ENCODE measurements at places on chromosomes 13 and 19. TPM values are rescaled to one million over a fixed set of nuclear protein-coding genes. Genes with fewer than 3 reads are reported as not detected.

DNA sequence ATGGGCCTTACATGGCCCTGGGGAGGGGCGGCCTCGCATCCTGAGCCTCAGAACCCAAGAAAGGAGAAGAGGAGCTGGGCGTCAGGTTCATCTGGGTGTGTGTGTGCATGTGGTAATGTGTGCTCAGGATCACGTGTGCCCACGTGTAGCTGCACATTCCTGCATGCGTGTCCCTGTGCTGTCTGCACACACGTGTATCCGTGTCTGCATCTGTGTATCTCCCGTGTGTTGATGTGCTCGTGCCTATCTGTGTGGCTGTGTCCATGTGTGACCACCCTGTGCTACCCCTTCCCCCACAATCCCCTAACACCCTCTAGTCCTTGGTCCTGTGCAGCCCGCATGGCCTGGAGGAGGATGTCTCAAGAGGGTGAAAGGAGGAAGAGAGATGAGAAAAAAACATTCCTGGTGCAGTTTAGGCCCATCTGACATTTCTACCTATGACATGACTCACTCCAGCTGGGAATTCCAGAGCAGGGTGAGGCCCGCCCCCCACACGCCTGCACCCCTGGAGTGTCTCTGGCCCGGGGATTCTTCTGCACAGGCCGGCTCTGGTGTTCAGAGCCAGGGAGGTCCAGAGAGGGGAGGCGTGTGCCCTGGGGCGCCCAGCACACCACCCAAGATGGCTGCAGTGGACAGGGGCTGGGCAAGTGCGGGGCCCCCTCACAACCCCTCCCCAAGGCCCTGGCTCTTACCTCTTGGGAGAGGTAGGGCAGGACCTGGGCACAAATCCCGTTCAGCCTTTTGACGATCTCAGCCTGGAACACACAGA lies 7.1 kb downstream of the TLE5 start:
- DNase-seq = no peak

DNA sequence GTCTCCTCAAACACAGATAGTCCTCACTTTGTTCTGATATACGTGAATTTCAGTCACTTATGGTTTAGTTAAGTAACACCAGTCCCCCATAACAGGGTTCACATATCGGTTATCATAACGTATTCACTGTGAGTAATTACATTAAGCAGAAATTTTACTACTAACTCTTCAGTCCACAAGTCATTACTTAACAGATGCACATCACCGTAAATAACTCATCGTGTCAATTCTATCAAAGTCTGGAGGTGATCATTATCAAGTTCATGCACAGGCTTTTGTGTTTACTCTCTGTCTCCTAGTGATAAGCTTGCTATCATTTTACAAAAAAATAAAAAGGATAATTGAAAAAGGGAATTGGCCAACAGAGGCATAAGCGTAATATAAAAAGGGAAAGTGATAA lies 287.4 kb upstream of the ATXN8OS start:
- DNase-seq = no peak

DNA sequence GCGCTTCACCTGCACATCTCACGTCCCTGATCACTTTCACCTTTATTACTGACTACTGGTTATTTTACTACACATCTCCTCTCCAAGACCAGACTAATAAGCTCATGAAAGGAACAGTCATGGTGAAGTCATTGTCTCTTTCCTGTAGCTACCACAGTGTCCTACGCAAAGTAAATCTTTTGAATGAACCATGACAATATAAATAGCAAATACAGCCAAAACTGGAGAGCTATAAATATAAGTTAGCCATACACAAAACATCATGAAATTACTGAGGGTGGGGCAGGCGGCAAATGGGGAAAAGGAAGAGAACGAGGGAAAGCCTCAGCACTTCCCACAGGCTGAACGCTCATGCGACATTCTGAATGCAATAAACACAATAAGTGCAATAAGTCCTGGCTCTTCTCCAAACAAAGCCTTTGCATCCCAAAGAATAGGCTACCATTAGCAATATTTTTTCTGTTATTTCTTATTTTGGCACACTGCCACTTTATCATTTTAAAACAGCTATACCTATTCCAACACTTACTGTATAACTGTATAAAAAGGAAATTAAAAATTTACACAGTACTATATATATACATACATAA lies 62.5 kb downstream of the TUBGCP3 start:
- no peak for DNase-seq

TIMM44 gene
- 73.8 TPM for total RNA-seq

FUT1 gene
- total RNA-seq = 0.17 TPM

RUVBL2 gene
- total RNA-seq = 23.4 TPM

DNA sequence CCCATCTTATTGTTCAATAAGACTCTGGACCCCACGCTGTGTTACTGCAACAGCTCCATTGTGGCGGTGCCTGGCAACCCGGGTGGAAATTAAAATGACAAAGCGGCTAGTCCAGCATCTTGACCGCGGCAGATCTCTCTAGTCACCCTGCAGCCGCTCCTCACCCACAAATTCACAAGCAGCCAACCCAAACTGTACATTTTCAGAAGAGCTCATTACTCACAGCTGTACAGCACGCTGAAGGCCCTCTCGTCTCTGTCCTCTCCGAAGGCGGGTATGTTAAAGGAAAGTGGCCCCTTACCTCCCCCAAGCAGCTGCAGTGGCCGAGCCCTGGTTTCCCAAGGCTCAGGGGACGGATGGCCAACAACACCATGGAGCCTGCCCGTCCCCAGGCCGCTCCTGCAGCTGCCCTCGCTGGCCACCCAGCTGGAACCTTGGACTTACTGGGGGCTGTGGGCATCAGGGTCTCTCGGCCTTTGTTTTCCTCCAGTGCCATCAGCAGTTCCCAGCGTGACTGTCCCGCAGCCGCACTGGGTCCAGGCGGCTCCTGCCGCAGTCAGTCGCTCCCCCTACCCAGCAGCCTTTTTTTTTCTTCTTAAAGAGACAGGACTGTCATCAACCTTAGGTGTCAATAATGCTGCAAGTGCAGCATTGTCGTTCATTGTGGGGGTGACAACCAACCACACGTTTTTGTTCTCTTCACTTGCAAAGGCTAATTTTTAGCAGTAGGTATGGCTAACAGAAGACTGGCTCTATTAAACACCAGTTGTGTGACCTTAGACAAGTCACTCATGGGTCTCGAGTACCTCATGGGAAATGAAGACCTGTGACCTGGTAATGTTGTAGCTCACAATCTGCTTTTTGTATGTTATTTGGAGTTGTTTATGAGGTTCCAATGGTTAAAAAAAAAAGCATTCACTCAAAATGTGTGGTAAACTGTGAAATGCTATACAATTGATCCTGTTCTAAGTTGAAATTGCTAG lies at the start of gene SACS:
SACS (minus strand) TSS at position 532 of the 983 bp plus-strand sequence. CDS start 22,463 bp downstream, outside the sequence.
- no peak for DNase-seq

- DNase-seq = no peak
Measured at GRCh38 chr19:32876236-32876918, 6.8 kb upstream of the SLC7A9 start.

PSG3 gene
- not detected for total RNA-seq

GRCh38 chr19:37817180-37817981 lies 38.0 kb upstream of the ZNF573 start:
- DNase-seq = no peak

GRCh38 chr19:13993590-13994300 lies 12.4 kb downstream of the RFX1 start:
- DNase-seq = no peak

DNA sequence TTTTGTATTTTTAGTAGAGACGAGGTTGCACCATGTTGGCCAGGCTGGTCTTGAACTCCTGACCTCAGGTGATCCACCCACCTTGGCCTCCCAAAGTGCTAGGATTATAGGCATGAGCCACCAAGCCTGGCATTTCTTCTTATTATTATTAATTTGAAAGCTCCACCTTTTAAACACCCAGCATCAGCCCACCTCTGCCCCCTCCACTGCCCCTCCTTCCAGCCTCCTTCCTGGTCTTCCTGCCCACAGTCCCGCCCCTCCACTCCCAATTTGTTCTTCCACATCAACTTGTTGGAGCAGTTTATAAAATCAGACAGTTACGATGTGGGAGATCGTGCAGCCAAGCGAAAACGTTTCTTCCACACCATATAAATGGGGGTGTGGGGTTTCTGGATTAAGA lies 7.8 kb upstream of the CLIP3 start:
- DNase-seq = no peak

GRCh38 chr13:109817591-109818535 lies 31.5 kb upstream of the IRS2 start:
- DNase-seq = no peak

- no peak for DNase-seq
Measured at GRCh38 chr13:24502533-24503378, 9.8 kb downstream of the PARP4 start.

GRCh38 chr19:37905946-37906868 lies at the start of gene WDR87:
Gene WDR87, minus strand, starts transcription at chr19:37906594. Its CDS starts 8,355 bp downstream, at chr19:37898239.
- peak; percentile 26 for DNase-seq

DNA sequence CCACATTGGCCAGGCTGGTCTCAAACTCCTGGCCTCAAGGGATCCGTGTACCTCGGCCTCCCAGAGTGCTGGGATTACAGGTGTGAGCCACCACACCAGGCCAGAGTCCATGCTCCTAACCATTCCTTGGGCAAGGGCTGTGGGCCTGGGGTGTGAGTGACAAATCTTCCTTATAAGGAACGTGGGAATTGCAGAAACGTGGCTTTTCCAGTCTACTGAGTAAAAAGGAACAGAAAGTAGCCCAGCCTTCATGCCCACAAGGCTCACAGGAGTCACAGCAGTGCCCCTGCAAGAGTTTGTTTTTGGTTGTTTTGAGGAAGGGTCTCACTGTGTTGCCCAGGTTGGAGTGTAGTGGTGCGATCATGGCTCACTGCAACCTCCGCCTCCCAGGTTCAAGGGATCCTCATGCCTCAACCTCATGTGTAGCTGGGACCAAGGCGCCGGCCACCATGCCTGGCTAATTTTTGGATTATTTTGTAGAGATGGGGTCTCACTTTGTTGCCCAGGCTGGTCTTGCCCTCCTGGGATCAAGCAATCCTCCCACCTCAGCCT lies 5.1 kb downstream of the MYPOP start:
- DNase-seq = no peak

- DNase-seq = no peak
Measured at GRCh38 chr13:44140888-44141724, 232.5 kb upstream of the SERP2 start.

- DNase-seq = no peak
Measured at GRCh38 chr13:67880916-67881315, 650.8 kb upstream of the PCDH9 start.

LYL1 gene
- total RNA-seq = 22.6 TPM

DNA sequence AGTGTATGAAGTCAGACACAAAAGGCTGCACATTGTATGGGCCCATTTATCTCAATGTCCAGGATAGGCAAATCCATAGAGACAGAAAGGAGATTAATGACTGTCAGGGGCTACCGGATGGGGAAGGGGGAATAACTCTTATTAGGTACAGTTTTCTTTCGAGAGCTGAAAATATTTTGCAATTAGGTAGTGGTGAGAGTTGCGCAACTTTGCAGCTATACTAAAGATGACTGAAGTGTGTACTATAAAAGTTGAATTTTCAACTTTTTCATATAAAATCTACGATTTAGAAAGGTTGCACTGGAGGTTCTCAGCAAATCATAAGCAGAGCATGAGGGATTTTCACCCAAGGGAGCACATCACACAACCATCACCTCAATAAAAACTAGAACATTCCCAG lies 16.1 kb upstream of the SLC15A1 start:
- no peak for DNase-seq

ZNF14 gene
- 33.9 TPM for total RNA-seq

DNA sequence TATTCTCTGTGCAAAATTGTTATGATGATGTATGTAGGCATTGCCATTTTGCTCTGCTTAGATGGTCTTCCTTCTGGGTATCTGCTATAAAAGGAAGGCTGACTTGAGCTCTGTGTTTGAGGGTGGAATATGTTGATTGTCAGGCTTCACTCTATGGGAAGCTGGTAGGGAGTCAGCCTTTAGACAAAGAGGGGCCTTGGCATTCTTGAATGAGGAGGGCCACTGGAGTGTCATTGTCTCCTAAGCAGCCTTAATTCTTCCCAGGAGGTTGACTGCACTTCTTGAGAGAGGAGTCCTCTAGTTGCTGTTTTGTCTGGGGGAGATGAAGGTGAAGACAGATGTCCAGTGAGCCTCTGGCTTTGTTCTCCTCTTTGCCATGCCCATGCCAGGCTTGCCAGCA lies 266.8 kb downstream of the KCNRG start:
- DNase-seq = no peak

- DNase-seq = no peak
Measured at GRCh38 chr13:85408415-85408814, 390.8 kb downstream of the SLITRK6 start.

- DNase-seq = no peak
Measured at GRCh38 chr13:26010487-26011207, 41.2 kb downstream of the SHISA2 start.

- DNase-seq = no peak
Measured at GRCh38 chr19:46384396-46384795, 29.0 kb downstream of the CCDC8 start.

GRCh38 chr13:24618011-24618955 lies 61.9 kb upstream of the ATP12A start:
- peak; percentile 52 for DNase-seq

GRCh38 chr13:87671031-87671752 lies at the start of gene SLITRK5:
Gene SLITRK5, plus strand, starts transcription at chr13:87671371. Its CDS starts 4,018 bp downstream, at chr13:87675389.
- DNase-seq = no peak

GRCh38 chr13:97261254-97262005 lies 39.3 kb downstream of the MBNL2 start:
- no peak for DNase-seq

DNA sequence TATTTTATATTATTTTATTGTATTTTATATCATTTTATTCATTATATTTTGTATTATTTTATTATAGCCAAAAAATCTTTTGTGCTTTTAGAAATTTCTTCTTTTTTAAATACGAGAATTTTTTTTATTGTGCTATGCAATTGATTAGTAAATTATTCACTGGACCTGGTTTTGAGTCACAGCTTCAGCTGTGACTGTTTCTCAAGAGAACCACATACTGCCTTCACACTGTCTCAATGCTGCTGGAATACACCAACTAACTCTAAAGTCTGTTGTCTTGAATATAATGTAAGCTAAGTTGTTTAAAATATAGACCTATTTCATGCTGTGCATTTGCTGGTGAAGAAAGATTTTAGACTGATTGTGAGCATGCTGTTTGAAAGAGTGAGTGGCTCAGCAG lies 423.6 kb downstream of the NDFIP2 start:
- no peak for DNase-seq

DNA sequence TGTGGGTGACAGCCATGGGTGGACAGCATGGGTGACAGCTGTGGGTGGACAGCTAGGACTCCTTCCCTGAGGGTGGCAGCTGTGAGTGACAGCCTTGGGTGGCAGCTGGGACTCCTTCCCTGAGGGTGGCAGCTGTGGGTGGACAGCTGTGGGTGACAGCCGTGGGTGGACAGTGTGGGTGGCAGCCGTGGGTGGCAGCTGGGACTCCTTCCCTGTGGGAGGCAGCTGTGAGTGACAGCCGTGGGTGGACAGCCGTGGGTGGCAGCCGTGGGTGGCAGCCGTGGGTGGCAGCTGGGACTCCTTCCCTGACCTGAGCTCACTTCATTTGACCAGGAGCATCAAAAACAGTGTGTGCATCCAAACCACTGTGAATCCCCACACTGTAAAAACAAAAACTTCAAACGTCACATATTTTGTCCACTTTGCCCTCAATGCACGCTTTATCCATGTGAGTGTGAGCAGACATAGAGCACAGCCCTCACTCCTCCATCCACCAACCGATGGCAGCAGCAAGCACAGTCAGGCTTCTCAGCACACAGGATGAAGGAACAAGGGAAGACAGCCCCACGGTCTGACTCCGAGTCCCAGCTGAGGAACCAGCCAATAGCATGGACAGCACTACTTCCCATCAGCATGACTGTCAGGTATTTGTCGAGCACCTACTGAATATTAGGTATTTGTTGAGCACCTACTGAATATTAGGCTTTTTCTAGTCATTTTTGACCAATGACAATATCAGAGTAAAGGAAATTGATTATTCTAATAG lies 1.6 kb upstream of the CFAP97D2 start:
- DNase-seq = no peak
